LNCaP clone FGC (cell line): ENCODE measurements at places on chromosomes 12 and 14.

DNA sequence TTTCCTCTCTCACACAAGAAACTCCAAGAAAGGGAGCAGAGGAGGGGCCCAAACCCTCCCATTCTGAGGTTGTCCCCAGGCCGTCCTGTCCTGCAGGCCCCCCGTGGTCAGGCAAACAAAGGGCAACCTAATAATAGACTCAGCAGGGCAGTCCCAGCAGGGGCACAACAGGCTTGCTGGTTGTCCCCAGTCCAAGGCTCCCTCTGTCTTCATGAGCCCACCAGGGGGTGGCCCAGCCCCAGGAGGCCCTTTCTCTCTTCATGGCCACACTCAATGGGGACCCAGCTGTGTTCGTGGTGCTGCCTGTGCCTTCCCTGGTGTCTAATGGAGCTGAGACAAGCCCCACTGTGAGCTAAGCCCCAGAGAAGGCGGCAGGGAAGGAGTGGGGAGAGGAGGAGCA lies 359.9 kb downstream of the ADGRD1 start:
- DNase-seq, result no peak

- no peak for DNase-seq
These were observed 1.6 kb upstream of the NFATC4 start for GRCh38 chr14:24366413-24366720.

DNA sequence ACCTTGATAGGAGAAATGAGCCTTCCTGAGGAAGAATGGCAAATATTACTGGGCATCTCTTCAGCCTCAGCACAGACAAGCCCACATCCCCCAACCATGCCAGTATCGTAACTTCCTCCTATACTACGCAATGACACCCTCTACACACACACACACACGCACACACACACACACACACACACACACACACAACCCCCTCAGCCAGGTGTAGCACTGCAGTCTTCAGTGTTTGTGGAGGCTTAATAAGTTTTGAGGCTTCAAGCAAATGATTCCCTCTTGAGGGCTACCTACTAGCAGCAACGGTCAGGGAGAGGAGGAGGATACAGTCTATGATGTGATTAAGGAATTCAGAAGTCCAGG lies 1.6 kb downstream of the DGKA start:
- no peak for DNase-seq

DNA sequence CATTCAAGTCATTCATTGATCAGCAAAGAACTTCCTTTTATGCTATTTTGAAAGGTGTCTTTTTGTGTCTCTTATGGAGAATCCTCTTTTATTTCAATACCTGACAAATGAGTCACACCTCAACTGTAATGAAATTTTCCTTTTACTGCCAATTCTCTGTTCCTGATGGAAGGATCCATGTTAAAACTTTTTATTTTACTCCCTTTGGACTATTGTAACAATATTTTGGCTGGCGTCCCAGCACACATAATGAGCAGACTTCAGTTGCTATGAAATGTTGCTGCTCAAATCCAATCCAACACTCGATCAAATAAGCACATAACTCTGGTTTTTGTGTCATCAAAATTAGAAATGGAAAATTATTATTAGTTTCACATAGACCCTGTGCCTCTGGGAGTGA lies 21.9 kb upstream of the SLC15A5 start:
- no peak for DNase-seq

DNA sequence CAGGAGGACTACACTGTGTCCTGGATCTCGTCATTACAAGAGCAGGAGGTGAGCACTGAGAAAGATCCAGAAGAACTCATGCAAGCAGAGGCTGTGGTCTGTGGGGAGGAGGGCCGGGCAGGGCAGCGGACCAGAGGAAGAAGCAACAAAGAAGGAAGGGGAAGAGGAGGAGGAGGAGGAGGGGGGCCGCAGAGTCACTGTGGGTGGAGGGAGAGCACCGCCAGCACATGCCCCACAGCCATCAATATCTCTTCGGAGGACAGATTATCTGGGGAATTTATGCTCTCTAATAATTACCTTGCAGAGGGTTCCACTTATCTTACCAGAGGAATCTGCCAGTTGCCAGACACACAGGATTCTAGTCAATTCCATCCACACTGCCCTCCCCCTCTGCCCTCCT lies 105.6 kb downstream of the DPF3 start:
- no peak for DNase-seq

GRCh38 chr12:65997056-65997455 lies 133.5 kb downstream of the LLPH start:
- DNase-seq, result no peak

DNA sequence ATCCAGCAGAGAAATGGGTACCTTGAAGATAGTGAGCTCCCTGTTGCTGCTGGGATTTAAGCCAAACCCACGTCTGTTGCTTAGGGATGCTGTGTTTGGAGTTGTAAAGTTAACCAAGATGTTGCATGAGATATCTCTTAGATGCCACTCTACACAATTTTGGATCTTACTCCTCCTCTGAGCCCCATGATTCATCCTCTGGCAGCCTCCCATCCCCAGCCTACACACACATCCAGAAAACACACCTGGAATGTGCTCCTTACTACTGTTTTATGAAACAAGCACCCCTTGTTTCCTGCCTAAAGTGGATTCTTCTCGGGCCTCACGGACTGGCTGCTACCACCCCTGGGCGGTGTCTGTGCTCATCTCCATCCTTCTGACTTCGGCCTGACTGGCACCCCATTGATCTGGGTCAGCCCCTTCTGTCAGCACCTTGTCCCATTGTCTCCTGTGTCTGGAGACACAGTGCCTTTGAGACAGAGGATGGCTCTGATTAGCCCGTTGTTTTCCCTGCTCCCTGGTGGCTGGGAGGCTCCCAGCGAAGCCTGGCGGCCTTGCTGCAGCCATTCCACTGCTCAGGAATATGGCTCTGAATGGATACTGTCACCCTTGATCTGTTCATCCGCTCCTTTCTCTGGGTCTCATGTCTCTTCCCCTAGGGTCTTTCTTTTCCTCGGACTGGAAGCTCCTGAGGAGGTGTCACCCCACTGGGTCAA lies 24.3 kb downstream of the TSPAN9 start:
- DNase-seq, result no peak

DNA sequence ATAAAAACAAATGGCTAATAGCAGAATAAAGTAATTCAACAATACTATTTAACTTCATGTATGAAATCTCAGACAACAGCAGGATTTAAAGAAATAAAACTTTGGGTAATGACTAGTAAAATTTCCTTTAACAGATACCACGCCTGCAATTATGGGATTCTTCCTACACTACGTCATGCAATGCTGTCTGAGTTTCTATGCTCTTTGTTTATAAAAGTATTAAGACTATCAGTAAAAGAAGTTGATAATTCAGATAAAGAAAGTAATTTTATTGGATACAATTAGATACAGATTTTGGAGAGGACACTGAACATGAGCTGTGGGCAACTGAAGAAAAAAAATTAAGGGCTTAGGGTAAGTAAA lies 308.4 kb upstream of the LRFN5 start:
- no peak for DNase-seq

DNA sequence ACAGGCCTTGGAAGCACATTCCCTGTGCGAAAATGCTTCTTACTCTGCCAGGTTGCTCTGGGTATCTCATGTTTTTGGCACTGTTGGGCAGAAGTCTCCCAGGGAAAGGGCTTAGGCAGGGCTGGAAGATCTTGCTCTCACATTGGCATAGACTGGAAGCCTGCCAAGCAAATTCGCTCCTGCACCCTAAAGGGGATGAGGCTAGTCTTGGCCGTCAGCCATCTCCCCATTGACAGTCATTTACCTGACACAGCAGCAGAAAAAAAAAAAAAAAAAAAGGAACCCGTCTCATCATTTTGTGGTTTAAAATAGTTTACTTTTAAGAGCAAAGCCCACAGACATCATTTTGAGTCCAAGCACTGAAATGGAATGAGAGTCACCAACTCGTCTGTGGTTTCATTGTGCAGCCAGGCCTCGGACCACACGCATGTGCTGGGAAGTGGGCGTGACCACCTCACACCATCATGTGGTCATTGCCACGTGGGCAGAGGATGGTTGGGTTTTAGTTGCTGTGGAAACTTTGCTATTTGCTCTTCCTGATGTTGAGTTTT lies 84.8 kb downstream of the NRXN3 start:
- no peak for DNase-seq

DNA sequence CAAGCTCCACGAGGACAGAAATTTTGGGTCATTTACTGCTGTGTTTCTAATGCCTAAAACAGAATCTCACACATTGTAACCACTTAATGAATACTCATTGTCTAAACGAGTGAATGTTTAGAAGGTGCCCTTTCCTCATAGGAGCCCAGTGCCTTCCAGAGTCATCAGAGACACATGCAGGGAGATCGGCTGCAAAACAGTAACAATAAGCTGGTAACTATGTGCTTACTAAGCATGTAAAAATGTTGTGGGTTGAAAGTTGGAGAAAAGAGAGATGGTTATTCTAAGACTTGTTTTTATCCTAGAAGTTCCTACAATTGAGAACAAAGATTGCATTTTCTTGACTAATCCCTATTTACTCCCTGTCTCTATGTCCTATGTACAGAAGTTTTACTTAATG lies 7.4 kb downstream of the TESPA1 start:
- no peak for DNase-seq

- DNase-seq, result no peak
These were observed 597 bp downstream of the MLF2 start for GRCh38 chr12:6752167-6752920.

GRCh38 chr14:77103951-77104350 lies 5.9 kb downstream of the CIPC start:
- DNase-seq, result no peak

GRCh38 chr14:75489480-75489837 lies 32.8 kb upstream of the BATF start:
- DNase-seq, result no peak

DNA sequence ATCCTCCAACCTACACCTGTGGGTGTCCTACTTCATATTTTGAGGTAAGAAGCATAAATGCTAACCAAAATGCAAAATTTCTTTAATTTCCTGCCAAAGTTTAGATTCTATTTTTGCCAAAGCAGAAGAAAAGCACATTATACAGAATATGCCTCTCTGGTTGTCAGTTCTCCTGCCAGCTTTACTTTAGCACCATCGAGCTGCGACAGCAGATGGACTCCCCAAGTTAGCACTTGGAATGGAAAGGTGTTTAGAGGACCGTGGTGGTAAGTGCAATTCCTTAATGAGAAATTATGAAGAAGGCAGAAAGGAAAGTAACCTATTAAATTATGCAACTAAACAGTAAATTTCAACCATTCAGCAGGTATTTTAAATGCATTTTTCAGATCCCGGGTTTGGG lies 326.6 kb downstream of the RERGL start:
- no peak for DNase-seq

DNA sequence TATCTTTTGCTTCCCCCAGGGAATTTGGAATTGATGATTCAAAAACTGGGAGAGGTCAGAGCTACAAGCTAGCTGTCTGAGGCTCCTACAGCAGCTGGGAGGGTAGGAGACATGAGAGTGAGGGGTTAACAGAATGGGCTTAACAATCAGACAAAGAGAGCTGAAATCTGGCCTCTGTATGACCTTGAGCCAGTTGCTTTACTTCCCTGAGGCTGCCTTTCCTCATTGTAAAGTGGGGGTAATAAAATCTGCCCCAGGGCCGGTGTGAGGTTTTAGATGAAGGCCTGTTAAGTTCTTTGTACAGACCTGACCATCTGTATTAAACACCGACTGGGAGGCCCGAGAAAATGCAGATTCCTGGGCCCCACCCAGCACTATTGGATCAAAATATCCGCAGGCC lies 164.3 kb upstream of the NOS1 start:
- DNase-seq, result no peak

DNA sequence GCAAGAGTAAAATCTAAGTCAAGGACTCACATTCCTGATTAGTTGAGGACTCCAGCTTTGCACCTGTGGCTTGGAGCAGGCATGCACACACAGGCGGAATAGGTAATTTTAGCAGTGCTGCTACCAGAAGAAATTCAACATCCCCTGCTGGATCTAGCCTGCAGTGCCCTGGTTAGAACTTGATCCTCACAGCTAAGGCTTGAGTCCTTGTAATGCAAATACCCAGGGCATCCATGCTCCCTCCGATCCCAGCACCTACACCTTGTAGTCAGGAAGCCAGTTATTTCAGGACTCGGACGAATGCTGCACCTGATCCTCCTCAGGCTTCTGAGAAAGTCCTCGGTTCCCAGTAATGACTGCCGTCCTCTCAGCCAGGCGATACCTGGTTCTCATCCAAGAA lies 309.0 kb upstream of the AMIGO2 start:
- no peak for DNase-seq

DNA sequence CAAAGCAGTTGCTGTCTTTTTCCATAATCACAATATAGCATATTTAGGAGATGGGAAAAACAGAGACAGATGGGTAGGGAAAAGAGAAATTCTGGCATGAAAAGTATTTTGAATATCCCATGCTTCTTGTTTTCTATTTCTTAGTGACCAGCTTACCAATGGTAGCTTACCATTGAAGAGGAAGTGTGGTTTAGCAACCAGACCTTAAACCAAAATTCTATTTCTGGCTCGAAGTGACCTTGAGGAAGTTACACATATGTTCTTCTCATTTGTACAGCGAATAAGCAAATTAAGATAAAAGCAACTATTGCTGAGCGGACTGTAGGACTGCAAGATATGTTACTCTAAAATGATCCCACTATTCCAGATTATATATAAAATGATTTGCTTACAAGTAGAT lies 82.9 kb downstream of the FGD4 start:
- no peak for DNase-seq

GRCh38 chr14:63014621-63015020 lies 30.6 kb downstream of the KCNH5 start:
- DNase-seq, result no peak

DNA sequence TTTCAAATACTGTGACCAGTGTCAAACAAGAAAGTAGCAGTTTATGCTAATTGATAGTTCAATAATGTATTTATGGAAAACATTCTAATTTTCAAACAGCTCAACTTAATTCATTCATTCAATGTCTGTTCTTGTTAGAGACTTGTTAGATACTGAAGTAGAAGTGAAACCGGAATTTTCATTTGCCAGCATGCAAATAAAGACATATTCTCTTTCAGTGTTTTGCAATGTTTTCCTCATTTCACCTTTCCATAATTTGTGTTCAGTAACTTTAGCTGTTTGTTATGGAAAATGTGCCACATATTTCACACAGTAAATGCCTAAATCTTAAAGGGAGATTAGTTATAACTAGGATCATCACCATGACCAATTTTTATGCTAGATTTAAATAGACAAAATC lies 21.2 kb downstream of the TAS2R50 start:
- DNase-seq, result no peak

GRCh38 chr12:110233212-110233903 lies 47.7 kb upstream of the ATP2A2 start:
- DNase-seq, result no peak

GRCh38 chr14:97414718-97415098 lies 617.5 kb downstream of the VRK1 start:
- no peak for DNase-seq

- DNase-seq, result no peak
These were observed 24.7 kb downstream of the CCDC85C start for GRCh38 chr14:99579120-99579836.

DNA sequence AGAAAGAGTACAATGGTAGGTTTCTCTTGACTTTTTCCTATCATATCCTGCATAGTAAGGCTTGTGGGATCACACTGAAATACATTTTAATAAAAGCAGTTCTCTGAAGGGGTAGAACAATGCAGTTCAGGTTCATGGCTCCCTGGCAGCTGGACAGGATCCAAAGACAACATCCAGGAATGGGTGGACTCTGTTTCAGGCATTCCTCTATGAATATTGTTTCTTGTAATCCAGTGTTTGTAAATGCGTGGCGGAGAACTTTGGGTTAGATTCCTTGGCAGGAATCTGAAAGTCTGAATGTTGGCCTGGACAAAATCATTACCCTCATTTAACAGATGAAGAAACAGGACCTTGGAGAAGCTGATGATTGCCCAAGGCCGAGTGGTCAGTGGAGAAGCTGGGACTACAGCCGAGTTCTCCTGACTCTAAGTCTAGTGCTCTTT lies 43.5 kb downstream of the SYNE2 start:
- DNase-seq, result peak; percentile 69
